ENCODE measurements at places on chromosomes 16 and 17.
A peak's percentile ranks its signal among the peaks of the same experiment; 100 is the strongest.

DNA sequence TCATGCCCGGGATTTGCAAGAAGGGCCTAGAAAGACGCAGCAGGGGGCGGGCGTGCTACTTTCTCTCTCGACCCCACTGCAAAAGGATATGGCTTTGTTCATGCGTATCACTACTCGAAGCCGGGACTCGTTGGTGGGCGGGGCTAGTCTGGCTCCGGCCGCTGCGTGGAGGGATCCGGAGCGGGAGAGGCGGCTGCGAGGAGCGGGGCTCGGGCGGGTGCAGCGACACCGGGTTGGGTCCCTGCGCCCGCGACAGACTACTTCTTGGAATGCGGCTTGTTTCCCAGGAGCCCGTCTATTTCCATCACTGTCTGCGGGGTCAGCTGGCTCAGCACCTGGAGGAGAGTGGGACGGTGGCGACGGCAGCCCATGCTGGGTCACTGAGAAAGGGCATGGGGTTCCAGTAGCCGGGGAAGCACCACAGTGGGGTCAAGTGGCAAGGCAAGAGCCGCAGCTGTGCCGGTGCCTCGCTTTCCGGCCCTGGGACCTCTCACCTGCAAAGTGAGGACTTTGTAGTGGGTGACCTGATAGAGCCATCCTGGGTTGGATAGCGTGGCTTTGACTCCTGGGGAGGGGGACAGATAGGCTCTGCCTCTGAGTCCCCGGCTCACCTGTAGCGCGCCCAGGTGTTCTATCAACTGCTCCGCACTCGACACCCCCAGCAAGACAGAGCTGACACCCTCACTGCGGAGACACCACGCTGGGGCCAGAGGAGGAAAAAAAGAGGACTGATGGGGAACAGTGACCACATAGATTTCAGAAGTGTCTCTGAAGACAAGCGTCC lies 6.6 kb downstream of the KCNAB3 start:
- no peak for DNase-seq

DNA sequence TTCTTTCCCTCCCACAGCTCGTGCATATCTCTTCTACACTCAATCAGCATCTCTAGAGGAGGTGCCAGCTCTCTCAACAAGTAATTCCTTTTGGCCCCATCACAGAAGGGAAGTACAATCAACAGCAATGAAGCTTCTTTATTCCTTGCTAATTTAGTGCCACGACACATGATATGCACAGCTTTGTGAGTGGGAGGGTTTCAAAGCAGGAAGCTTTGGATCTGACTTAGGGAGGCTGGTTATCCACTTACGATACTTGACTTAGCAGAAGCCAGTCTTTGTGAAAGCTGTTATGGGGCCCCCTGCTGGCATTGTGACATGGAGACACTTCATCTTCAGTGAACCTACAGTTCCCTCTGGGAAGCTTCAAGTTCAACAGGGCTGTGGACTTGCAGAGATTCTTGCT lies 81.0 kb downstream of the TMEM100 start:
- DNase-seq: peak; percentile 41

DNA sequence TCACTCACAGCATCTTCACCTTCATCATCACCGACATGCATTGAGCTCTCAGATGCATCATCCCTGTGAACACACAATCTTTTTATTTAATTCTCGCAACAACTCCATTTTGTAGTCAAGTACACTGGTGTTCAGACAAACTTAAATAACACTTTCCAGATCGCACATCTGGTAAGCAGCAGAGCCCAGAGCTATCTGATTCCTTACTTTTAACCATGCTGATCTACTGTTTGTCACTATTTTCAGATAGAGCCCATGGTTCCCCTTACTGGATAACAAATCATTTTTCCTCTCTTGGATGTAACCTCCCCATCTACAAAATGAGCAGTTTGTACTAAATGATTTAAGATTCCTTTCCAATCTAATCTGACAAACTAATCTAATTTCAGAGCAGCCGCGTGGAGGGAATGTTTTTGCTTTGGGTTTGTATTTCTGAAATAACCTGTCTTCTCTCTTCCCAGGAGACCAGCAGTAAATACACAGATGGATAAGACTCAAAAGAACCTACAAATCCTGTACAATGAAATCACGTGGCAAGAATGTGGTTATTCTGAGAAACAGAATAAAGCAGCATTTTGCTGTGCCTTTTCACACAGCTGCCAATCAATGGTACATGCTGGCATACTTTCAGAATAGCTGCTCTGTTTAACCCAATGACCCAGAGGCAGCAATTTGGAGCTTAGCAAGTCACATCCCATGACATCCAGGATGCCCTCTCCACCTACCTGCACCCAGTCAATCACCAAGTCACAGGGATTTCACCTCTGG lies 72.9 kb upstream of the CCL2 start:
- DNase-seq: no peak

GRCh38 chr16:31273187-31273586 lies 13.4 kb downstream of the ITGAM start:
- no peak for DNase-seq

- no peak for DNase-seq
These were observed 68.8 kb downstream of the MRC2 start for GRCh38 chr17:62696256-62696655.

DNA sequence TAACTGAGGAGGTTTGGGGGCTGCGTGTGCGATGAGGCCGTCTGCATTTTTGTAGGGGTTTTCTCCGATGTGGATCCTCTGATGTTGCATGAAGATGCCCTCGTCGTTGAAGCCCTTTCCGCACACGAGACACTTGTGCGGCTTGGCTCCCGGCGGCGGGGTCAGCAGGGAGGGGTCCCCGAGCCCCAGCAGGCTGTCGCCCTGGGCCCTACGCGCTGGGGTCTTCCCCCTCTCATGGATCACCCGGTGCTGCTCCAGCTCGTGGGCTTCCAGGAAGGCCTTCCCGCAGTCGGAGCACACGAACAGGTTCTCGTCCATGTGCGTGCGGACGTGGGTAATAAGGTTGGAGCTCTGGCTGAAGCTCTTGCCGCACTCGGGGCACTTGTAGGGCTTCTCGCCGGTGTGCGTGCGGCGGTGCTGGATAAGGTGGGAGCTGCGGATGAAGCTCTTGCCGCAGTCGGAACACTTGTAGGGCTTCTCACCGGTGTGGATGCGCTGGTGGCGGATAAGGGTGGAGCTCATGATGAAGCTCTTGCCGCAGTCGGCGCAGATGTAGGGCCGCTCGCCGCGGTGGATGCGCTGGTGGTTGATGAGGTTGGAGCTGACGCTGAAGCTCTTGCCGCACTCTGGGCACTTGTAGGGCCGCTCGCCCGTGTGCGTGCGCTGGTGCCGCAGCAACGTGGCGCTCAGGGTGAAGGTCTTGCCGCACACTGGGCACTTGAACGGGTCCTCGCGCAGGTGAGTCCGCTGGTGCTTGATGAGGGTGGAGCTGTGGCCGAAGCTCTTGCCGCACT lies 4.3 kb downstream of the ZNF629 start:
- no peak for DNase-seq

DNA sequence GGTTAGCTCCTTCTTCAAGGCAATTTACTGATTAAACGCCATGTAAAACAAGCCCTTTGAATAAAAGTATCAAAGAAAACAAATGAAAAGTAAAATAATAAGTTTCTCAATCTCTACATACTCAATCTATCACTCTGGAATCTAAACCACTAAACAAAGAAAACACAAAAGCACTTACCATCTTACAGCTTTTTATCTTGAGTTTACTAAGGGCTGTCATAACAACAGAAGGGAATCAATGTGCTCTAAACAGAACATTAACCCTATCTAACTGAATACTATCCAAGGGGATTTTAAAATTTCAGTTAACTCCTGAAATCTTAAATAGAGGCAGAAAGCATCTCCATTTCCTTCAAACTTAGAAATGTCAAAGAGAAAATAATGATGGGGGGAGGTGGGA lies 3.4 kb downstream of the SKA2 start:
- no peak for DNase-seq

GRCh38 chr17:55038291-55038690 lies 69.7 kb downstream of the STXBP4 start:
- DNase-seq: no peak

DNA sequence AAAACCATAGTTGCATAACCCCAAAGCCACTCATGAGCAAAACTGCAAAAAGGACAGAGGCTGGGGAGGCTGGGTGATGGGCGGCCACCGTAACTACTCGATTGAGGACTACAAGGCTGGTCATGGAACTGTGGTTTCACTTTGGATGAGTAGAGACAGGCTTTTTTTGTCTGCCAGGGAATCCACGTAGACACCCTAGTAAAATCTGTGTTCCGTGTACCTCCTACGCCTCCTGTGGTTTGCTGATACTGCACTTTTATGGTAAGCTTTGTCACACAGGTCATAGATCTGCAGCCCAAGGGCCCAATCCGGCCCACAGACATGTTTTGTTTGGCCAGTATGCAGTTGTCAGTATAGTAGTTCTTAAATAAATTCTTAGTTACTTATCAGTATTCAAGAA lies 2.2 kb upstream of the TLCD3B start:
- DNase-seq: no peak

- no peak for DNase-seq
These were observed 5.1 kb downstream of the MVP start for GRCh38 chr16:29825145-29826044.

DNA sequence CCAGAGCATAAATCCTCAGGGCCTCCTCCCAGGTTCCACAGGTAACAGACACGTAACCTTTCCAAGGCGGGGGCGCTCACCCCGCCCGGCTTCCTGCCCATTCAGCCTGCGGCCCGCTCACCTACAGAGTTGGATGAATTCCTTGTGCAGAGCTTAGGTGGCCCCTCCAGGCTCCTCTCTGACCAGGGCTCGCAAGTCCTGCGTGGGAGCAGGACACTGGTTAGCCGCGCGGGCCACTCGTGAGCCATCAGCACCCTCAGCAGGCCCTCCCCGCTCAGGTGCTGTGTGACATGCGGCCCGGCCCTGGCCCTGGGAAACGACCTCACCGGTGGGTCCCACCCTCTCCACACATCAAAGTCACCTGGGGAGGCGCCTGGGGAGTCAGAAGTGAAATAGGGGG lies 528 bp downstream of the TERB1 start:
- DNase-seq: no peak

- no peak for DNase-seq
These were observed 581 bp downstream of the CD68 start for GRCh38 chr17:7579834-7580603.

DNA sequence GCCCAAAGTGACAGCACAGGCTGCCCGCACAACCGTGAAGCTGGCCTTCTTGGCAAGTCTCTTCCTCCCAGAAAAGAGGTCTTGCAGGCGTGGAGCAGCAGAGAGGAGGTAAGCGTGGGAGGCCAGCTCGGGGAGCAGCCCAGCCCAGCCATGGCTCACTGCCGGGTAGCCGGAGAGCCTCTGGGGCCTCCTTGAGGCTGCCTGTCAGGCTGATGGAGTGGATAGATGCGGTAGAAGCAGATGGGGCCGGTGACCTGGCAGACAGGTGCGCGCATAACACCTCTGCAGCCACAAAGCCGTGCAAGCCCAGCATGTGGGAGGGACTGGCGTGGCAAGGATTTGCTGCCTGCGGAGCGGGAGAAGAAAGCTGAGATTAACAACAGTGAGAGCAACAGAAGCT lies 17.1 kb upstream of the DOK4 start:
- no peak for DNase-seq

Measured in CMK (cell line).